ENCODE measurements at places on chromosomes 7 and 10.
A peak's percentile ranks its signal among the peaks of the same experiment; 100 is the strongest.

GRCh38 chr10:97874332-97874731 is 24.7 kb downstream of the GOLGA7B start:
- DNase-seq = no peak

DNA sequence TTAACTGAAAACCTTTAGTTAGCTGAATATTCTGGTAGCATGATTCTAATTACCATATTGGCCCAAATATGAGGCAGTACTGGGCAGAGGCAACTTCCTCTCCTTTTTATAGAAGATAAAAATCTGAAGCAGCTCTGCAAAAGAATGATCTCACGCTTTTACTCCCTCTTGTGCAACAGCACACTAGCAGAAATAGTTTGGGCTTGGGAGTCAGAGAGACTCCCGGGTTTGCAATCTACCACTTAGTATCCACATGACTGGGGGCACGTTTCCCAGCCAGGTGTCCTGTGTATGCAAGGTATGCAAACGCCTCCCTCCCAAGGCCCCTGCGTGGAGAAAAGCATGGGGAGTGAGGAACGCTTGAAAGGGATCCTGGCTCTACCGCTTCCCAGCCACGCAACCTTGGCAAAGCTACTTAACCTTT is 47.2 kb upstream of the RHEB start:
- no peak for DNase-seq

GRCh38 chr10:104321226-104321625 is 17.0 kb downstream of the ITPRIP start:
- DNase-seq = no peak

DNA sequence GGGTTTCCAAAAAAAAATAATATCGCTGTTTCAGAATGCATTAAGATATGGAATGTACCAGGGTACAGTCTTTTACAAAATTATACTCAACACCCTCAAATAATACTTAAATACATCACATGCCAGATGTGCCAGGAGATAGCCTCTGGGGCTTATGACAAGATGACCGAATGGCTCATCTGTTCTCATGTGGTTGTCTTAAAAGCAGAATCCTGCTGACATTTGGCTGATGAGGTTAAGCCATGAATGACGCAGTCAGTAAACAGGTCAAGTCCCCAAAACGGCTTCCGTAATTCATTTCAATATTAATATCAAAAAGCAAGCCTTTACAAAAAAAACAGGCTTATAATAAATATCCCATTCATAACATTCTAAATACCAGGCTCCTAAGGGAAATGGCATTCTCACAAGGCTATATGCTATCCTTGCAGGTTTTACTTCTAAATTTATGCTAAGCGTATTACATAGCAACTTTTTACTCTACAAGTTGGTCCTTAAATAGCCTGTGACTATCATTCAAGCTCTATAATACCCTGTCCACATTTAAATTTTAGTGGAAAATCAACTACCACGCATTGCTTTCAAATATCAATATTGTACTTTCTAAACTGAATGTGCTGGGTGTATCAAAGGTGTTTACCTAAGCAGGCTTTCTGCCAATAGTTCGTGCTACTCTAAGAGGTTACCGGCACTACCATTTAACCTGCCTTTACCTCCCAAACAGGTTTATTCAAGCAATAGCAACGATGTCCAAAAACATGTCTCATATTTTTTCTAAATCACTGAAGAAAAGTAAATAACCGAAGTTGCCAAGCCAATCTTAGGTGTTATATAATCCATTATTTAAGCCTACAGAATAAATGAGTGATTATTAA is 15.6 kb downstream of the SMURF1 start:
- DNase-seq = no peak

- peak; percentile 36 for DNase-seq
These were observed 8.7 kb upstream of the ASB4 start for GRCh38 chr7:95476904-95477594.

GRCh38 chr10:108598320-108598695 is 1325.0 kb downstream of the XPNPEP1 start:
- no peak for DNase-seq

GRCh38 chr10:7435674-7436073 is 24.8 kb upstream of the SFMBT2 start:
- DNase-seq = no peak

GRCh38 chr7:38840736-38841460 is 68.1 kb downstream of the VPS41 start:
- no peak for DNase-seq

GRCh38 chr7:22729180-22729825 is 2.3 kb downstream of the IL6 start:
- DNase-seq = no peak

GRCh38 chr10:29306688-29307087 is 17.8 kb downstream of the LYZL1 start:
- no peak for DNase-seq

- DNase-seq = no peak
These were observed 1.0 kb downstream of the SYPL1 start for GRCh38 chr7:106110885-106111654.

- DNase-seq = no peak
These were observed 72.7 kb downstream of the COL13A1 start for GRCh38 chr10:69874449-69874848.

DNA sequence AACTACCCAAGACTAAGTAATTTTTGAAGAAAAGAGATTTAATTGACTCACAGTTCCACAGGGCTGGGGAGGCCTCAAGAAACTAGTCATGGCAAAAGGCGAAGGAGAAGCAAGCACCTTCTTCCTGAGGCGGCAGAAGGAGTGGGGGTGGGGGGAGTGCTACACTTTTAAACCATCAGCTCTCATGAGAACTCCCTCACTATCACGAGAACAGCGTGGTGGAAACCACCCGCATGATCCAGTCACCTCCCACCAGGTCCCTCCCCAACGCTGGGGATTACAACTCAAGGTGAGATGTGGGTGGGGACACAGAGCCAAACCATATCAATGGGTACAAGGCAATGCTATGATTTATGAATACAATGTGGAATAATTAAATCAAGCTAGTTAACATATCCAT is 241.9 kb downstream of the PTPRN2 start:
- no peak for DNase-seq

DNA sequence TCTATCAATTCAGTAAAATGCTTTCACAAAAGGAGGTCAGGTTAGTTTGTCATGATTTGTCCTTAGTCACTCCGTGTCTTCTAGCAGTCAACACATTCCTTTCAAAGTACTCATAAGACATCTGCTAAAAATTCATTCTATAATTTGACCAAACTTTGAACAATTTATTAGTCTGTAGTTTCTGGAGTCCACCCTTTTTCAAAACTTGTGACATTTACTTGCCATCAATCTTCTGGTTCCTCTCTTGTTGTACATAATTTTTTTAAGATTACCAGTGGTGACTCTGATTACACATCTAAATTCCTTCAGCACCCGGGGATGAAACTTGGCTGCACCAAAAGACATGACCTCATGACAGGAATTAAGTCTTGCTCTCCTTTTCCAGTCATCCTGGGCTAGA is 130.1 kb downstream of the NEBL start:
- DNase-seq = no peak

DNA sequence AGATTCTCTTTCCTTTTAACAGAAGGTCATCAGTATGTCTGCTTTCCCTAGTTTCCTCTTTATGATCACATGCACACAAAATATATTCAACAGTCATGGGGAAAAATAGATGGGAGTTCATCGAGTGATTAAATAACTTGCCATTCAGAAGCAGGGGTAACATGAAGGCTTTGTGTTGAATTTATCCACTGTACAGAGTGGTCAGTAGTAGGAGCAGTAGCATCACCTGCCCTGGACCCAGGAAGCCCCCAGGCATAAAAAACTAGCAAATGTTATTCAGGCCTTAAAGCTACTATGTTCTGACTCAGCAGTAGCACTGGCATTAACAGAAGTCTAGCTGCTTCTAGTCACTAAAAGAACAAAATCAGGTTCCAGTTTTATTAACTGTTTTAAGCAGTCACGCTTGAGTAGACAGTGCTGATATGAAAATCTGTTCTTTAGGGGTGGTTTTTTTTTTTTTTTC is 31.4 kb upstream of the FAM133B start:
- no peak for DNase-seq

GRCh38 chr10:26296360-26296759 is 79.8 kb downstream of the GAD2 start:
- DNase-seq = no peak

- DNase-seq = no peak
These were observed 205.2 kb upstream of the GHITM start for GRCh38 chr10:83934062-83934461.

DNA sequence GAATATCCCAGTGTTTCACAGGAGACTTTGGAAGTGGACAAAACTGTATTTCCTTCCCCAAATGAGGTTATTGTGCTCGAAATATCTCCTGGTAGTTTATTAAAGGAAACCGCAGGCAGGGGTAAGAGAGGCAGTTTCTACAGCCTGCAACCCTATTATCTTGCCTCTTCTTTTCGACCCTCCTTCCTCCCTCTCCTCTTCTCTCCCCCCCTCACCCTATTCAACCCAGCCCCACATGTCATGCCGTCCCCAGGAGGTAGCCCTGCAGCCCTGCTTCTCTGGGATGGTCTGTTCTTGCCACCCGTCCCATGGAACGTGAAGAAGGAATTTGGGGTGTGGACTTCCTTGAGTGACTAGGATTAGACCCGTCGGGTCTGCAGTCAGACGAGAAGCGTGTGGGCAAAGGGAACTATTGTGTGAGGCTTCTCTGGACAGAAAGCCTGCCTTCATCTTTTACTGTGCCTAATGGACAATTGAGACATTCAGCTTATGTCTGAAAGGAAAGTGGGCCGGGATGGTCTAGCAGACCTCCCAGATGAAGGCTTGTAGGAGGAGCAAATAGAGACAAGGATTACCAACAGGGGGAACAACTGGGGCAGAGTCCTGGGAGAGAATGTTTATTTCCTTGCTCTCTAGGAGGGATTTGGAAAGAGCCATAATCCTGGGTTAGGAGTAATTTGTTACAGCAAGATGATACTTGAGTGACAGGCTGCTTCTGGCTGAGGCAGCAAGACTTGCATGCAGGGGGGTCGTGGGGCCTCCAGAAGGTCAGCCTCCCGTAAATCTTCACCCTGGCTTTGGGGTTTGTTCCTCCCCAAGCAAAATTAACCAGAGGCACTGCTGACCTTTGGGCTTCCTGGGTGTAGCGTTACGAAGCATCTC is 77.8 kb downstream of the TCF7L2 start:
- DNase-seq = no peak

GRCh38 chr7:158706273-158706704 is 1.7 kb upstream of the NCAPG2 start:
- no peak for DNase-seq

DNA sequence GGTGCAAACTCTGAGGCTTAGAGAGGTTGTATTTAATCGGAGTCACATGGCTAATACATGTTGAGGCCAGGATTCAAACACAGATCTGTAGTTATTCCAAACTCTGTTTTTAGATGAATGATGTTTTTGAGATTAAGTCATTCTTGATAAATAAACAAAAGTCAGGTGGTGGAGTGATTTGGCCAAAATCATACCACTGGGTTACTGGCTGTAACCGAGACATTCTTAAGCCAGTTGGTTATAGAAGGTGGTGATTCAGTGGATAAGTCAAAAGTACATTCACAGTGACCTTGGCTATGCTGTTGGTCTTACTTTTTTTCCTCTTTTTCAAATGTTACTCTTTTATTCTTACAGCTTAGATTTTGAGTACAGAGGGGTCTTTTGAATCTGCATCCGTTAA is 361.4 kb downstream of the KIF20B start:
- no peak for DNase-seq

GRCh38 chr7:112308974-112309373 is 102.5 kb downstream of the ZNF277 start:
- no peak for DNase-seq

DNA sequence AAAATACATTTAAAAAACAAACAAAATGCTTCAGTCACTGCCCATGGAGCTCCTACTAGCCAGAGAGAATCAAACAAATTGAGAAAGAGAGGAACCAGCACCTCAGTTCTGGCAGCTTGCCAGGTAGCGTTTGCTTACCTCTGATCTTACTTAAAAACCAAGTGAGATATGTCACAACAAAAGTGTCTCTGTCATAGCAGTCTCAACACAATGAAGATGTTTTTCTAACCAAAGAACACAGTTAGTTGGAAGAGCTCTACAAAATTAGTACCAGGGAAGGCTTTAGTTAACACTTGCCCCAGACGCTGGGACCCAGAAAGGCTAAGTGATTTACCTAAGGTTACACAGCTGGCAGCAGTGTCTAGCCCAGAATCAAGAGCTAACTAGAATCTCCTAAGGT is 3.4 kb downstream of the DOCK4 start:
- DNase-seq = no peak

DNA sequence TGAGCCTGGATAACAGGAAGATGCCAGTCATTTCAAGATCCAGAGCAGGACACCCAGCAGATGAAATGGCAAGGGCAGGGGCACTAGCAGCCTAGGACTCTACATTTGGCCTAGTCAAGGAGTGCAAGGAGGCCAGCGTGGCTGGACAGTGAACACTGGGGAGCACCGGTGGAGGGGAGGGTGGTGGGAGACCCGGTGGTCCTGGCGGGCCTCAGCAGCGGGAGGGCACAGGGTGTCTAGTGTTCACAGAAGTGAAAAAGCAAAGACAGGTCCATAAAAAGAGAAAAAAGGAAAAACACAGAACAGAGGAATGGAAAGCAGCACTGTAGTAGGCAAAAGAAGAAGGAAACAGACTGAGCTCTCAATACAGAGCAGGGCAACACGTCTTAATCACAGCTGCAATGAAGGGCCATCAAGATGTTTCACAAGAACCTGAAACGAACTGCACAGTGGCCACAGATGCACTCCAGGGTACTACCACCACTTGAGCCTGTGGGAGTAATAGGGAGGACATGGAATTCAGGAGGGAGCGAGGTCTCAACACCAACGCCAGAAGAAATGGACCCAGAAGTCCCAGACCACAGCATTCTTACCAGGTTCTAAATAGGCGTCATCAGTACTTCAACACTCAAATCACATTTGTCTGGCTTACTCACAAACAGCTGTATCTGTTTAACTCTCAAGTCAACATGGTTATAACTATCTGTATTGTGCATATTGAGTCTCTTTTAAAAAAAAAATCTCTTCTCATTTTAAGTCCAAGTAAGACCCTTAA is 573.7 kb downstream of the PARD3 start:
- DNase-seq = no peak

DNA sequence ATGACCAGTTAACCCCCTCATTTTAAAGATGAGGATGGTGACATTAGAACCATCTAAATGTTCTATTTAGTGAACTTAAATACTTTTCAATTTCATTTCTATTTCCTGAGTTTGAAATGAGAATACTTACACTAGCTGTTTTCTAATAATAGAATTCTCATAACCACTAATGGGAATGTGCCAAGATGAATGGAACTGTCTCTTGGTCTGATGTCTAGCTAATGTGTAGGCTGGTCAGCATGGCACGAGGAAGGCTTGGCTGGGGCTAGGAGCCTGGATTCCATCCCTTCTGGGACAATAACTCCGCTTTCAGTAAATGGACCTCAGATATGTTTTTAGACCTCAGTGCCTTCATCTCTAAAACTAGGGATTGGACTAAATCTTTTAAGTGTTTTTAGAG is 185.8 kb upstream of the NRP1 start:
- no peak for DNase-seq

DNA sequence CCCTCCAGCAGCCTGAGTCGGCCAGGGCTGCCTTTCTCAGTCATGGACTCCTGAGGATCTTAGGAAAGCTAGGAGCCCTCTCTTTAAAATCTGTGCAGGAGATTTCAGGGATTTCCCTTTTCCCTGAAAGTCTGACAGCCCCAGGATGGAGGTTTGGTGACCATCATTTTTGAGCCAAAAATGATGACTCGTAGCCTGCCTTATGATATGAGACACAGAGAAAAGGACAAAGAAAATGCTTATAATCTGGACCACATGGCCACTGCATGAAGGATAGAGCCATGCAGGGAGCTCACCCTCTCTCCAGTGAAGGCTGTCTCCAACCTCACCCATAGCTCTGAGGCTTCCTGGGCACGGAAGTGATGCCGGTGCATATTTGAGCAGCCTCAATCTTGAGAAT is 106.6 kb upstream of the CHST15 start:
- no peak for DNase-seq

- no peak for DNase-seq
These were observed 14.9 kb upstream of the ITGB1 start for GRCh38 chr10:32972929-32973328.
